ENCODE measurements at places on chromosomes 12 and 14. TPM values are rescaled to one million over a fixed set of nuclear protein-coding genes. Genes with fewer than 3 reads are reported as not detected.
A peak's percentile ranks its signal among the peaks of the same experiment; 100 is the strongest.

Gene CMA1
- not detected for total RNA-seq

Gene KLRK1
- total RNA-seq, result not detected

Gene PMEL
- 136 TPM for total RNA-seq

Gene GNPTAB
- 47.6 TPM for total RNA-seq

Gene HOXC12
- total RNA-seq, result 1.3 TPM

Gene CIT
- total RNA-seq, result 14.4 TPM

Gene CRIP1
- total RNA-seq, result 2.5 TPM

Gene RFX4
- not detected for total RNA-seq

Gene P2RX2
- total RNA-seq, result not detected

Gene IAPP
- not detected for total RNA-seq

Gene WNT1
- not detected for total RNA-seq

Gene KIF5A
- total RNA-seq, result 0.46 TPM

GRCh38 chr12:116717466-116718437 is 20.1 kb downstream of the SPRING1 start:
- DNase-seq, result no peak

DNA sequence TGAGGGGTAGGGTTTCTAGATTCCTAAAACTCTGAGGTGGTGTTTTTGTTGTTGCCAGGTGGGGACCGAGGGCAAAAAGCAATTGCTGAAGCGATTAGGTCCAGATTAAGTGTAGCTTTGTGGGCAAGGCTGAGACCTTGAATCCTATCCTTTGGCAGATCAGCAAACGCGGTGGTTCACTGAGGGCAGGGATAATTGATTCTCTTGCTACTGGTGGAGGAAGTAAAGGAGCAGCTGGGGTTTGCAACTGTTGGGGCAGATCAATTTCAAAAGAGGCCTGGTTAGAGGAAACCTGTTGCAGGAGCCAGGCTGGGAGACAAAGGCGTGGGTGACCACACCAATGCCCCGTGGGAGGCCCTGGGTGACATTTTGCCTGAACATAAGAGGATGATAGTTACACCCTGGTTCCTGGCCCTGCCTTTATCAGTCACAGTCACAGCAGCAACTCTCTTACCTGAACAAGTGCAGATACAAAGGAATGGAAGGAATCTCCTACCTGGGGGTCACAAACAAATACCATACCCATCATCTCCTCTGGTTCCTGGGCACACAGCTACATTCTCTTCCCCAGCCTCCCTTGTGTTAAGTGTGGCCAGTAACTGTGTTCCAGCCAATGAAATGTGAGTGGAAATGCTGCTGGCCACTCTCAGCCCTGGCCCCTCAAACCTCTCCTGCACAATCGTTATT is 43.3 kb upstream of the RASSF3 start:
- DNase-seq, result no peak

- no peak for DNase-seq
Measured at GRCh38 chr12:2877953-2878732, 1.1 kb downstream of the RHNO1 start.

DNA sequence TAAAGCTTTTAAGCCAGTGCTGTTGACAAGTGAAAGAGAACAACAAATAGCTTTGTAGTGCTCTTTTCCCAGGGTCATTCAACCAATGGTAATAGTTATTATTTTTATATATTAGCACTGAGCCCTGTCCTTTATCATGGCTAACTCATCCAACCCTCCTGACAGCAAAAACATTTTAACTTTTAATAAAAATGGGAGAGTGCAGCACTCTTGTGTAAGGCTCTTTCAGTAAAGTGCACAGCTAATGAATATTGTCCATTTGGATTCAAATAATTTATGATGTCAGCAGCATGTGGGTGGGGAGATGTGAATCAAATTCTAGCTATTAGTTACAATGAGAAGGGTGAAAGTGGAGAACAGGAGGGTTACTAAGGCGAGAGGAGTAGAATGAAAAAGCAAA is 185.7 kb downstream of the SOX5 start:
- DNase-seq, result no peak

GRCh38 chr14:90639641-90640040 is 176.6 kb downstream of the TTC7B start:
- no peak for DNase-seq

DNA sequence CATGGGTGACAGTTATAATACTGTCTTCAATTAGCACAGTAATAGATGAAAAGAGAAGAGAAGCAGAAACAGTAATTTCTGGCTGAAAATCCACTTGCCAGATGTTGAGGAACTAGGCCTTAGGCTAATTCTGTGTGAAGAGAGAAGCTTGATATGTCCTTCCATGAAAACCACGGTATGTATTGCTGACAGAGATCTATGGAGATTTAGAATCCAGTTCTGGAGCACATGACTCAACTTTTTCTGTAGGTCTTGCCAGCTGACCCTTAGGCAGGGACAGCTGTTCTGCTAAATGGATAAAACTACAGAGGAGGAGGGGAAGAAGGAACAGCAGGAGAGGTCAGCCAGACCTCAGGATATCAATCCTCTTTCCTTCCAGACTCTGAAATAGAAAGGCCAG is 211.5 kb downstream of the PRKD1 start:
- DNase-seq, result no peak

GRCh38 chr12:23528316-23528715 is 421.2 kb downstream of the SOX5 start:
- no peak for DNase-seq

DNA sequence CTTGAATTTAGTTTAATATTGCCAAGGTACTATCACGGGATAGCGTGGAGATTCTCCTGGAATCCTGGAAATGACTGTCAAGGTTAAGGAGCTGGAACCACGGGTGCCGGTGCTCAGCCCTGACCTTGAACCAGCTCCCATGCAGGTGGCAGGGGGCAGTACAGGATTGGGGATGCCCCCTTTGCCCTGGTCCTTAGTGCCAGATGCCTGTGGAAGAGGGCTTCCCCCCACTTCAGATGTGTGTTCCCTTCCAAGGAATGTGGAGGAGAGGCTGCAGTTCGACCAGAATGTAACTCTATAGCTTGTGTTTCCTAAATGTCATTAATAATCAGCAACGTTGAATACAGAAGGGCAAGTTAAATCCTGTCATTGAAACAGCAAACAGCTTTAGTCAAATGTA is 258.9 kb downstream of the VRK1 start:
- DNase-seq, result no peak

GRCh38 chr12:75560167-75560566 is 48.8 kb upstream of the KRR1 start:
- DNase-seq, result no peak

DNA sequence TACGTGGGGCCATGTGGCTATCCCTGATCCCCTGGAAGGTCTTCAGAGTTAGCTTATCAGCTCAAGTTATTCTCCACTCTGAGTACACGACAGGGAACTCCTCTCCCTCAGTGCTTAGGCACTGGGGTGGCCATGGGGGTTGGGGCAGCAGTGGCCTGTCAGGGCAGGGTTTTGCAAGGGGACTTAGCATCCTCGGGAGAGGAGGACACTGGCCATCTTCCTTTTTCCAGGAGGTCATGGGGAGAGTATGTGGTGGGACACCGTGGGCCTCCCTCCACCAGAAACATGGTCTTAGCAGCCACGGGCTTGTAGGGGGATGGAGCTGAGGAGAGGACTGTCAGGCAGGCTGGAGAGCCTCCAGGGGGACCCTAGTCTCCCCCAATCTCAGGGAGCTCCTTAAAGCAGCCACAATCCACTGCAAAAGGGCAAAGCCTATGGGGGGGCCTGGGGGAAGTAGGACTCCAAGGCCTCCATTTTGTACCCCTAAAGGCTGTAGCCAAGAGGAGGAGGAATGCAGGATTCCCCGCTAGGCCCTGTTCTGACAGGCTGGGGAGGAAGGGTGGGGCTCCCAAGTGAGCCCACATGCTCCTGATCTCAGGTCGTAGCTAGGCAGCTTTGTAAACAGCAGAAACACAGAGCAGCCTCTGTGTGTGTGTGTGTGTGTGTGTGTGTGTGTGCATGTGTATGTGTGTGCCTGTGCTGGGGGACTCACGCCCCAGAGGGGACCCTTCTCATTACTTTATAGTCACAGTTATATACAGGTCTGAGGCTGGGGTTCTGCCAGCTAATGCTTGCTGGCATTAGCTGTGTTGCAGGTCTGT is 36.6 kb downstream of the KRT80 start:
- DNase-seq, result no peak

GRCh38 chr14:25411781-25412757 is 362.1 kb upstream of the STXBP6 start:
- peak; percentile 42 for DNase-seq

DNA sequence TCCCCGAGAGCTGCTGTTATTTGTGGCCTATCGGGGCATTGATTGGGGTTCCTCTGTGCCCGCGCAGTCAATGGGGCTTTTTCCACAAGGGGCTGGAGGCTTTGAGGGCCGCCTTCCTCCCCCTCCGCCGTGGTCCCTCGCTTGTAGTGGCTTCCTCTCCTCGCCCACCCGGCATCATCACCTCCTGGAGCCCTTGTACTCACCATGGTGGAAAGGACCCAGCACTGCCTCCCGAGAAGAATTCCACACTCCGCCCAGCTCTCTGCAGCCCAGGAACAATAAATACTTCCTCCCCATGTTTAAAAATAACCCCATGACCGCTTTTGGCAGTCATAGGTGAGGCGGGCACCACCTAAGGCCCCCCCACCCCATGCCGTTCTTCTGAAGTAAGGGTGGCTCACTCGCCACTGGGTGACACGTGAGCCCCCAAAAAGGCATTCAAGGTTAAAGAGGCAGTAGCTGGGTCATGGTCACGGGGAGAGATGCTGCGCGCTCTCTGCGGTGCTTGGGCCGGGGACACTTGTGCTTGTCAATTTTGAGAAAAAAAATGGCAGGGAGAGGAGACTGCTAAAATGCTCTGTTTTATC is at the start of gene MYL2:
TSS of gene MYL2 (minus strand) at position 256 of the 587 bp plus-strand sequence. CDS start at position 206, 50 bp downstream.
- DNase-seq, result no peak

GRCh38 chr12:26790645-26790994 is 42.4 kb downstream of the ITPR2 start:
- DNase-seq, result no peak
